ENCODE measurements at places on chromosomes 6 and 20. TPM values are rescaled to one million over a fixed set of nuclear protein-coding genes. Genes with fewer than 3 reads are reported as not detected.

Gene CLVS2
- total RNA-seq, result 0.15 TPM

Gene PTCRA
- total RNA-seq, result not detected

Gene SERINC1
- total RNA-seq, result 69.3 TPM

Gene PLA2G7
- total RNA-seq, result not detected

Gene C20orf141
- not detected for total RNA-seq

Gene OR2H2
- not detected for total RNA-seq

Gene SLC17A4
- not detected for total RNA-seq

Gene SCUBE3
- 0.05 TPM for total RNA-seq

Gene NT5E
- total RNA-seq, result 21.7 TPM

Gene KCNS1
- total RNA-seq, result not detected

Gene UNC5CL
- 0.46 TPM for total RNA-seq

Gene PACSIN1
- 0.06 TPM for total RNA-seq

Gene PNPLA1
- not detected for total RNA-seq

Gene ULBP3
- total RNA-seq, result 5.3 TPM

Gene LGSN
- 1.9 TPM for total RNA-seq

Gene GRM4
- total RNA-seq, result 0.08 TPM

Gene COL12A1
- total RNA-seq, result 5.4 TPM

Gene ISM1
- 0.18 TPM for total RNA-seq

Gene ADTRP
- 0.29 TPM for total RNA-seq

Gene PRDM1
- 5.4 TPM for total RNA-seq

Gene TFAP2A
- 10.1 TPM for total RNA-seq

Gene LY6G6F
- not detected for total RNA-seq

Gene AKAP12
- 196 TPM for total RNA-seq

Gene LY86
- not detected for total RNA-seq

Gene SIRPB2
- total RNA-seq, result not detected

All from A549 treated with dexamethasone at 1 μM for 4 hours (cell line).